ENCODE measurements at places on chromosomes 11 and 22.
A peak's percentile ranks its signal among the peaks of the same experiment; 100 is the strongest.

DNA sequence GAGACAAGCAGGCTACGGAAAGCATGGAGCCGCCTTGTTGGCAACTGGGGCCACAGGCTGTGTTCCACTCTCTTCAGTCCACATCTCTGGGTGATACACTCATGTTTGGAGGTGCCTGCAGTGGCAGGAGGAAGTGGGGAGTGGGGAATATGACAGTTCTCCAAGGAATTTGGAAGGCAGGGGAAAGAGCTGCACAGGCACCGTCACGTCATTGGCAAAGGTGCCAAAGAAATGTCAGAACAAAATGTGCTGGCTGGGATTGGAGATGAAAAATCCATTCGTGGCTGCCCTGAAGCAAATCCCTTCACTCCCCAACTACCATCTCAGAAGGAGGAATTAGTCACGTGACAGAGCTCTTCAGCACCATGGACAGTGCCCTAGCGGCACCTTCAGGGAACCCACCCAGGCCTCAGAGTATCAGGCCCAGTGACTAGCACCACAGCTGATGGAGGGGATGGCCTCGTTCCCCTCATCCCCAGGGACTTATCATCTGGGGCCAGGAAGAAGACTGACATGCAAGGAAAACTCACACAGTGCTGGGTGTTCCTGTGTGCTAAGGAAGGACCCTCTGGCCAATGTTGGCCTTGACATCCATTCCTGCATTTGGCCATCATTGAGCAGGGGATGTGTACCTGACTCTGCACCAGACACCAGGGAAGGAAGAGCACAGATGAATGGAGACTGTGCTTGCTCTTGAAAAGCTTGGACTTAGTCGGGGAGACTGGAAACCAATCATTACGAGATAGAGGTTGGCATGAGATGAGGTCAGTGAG lies 48.5 kb upstream of the PRDM11 start:
- DNase-seq, result peak; percentile 83

DNA sequence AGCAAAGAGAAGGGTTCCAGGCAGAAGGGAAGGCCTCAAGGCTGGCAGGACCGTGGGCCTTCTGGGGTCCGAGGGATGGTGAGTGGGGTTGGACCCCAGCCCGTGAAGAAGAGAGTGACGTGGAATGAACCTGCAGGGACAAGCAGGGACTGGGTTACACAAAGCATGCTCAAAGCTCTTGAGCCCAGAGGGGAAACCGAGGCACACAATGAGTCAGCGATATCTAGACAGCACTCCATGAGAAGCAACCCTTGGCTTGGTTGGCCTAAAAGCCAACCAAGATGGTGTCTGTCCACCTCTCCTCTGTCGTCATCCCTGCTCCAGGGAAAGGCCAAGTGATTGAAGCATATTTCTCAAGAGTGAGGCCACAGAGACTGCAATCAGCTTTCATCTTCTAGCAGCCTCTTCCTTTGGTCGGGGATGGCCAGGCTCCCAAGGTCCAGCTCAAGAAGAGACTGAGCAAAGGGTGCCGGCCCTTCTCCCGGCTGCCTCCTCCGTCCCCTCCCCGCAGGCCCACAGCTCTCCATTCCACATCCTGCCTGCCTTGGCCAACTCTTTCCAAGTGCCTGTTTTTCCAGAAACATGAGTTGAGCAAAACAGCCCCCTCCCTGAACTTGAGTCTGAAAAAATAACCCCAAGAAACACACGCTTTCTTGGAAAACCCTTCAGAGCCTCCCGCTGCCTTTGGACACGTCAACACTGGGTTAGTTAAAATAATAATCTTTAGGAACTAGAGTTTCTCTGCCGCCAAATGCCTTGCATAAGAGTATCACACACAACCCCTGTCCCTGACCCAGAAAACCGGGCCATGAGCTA lies 556.6 kb downstream of the MIAT start:
- DNase-seq, result no peak

GRCh38 chr11:64874308-64875240 lies 3.8 kb downstream of the EHD1 start:
- no peak for DNase-seq

DNA sequence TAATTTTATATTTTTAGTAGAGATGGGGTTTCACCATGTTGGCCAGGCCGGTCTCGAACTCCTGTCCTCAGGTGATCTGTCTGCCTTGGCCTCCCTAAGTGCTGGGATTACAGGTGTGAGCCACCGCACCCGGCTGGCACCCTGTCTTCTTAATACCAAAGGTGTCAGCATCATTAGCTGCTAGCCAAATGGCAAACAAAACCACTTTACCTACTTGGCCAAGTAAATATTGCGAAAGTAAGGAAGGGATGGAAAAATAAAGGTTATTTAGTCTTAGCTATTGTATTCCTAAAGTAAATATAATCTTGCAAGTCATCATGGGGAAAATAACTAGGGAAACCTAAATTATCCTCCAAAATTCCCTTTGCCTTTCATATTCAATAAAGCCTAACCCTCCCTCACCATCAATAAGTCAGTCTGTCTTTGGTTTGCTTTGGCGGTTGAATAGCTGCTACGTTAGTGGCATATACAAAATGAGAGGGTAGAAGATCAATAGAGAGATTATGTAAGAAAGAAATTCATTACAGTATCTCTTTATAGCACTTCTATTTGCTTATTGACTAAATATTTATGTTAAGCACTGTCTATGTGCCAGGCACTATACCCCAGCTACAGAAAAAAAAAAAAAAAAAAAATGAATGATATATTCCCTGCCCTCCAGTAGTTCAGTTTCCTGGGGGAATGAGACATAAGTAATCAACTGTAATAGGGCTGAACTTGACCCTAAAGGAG lies 40.2 kb upstream of the CFAP300 start:
- DNase-seq, result no peak

DNA sequence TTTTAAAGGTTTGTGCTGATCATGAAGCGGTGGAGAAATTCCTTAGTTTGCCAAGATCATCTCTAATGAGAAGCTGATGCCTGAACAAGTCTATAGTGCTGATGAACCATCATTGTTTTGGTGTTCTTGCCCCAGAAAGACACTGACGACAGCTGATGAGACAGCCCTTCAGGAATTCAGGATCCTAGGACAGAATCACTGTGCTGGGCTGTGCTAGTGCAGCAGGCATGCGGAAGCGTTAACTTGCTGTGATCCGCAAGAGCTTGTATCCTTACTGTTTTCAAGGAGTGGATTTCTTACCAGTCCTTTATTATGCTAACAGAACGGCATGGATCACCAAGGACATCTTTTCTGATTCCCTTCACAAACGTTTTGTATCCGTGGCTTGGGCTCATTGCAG lies 104.1 kb downstream of the TBC1D22A start:
- DNase-seq, result no peak

GRCh38 chr11:117189941-117190544 lies 9.1 kb upstream of the TAGLN start:
- no peak for DNase-seq

DNA sequence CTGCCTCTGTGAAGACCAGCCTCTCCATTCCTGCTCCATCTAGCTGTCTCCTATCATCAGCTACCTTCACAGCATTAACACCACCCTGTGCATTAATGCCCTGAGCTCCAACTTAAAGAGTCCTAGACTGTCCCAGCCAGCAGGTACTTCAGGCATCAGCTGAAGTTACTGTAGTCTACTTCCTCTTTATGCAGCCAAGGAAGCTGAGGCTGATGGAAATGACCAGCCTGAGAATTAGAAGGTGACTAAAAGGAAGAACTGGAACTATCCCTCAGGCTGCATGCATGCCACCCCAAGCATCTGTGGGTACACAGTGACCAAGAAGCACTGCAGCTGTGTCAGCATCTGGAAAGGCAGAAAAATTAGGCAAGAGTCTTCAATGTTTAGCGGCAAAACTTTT lies 28.2 kb downstream of the MS4A10 start:
- no peak for DNase-seq

GRCh38 chr11:47234669-47235100 lies 13.9 kb downstream of the ACP2 start:
- DNase-seq, result no peak

- no peak for DNase-seq
Observed at GRCh38 chr11:112113539-112114457, 27.1 kb downstream of the SDHD start.

DNA sequence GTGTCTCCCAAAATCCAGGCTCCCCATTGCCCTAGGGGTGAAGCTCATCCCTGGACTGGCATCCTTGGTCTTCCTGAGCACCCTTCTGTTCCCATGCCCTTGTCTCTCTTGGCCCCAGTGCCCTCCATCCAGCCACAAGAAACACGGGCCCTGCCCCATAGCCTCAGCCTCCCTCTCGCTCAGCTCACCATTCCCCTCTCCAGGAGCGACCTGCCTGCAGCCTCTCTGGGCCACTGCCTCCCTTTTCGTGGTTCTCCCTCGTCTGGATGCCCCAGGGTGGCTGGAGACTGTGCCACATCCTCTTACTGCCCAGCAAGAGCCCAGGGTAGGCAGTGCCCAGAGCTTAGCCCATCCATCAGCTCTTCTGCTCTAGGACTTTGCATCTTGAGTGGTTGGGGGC lies 532.1 kb downstream of the TBC1D22A start:
- DNase-seq, result no peak

DNA sequence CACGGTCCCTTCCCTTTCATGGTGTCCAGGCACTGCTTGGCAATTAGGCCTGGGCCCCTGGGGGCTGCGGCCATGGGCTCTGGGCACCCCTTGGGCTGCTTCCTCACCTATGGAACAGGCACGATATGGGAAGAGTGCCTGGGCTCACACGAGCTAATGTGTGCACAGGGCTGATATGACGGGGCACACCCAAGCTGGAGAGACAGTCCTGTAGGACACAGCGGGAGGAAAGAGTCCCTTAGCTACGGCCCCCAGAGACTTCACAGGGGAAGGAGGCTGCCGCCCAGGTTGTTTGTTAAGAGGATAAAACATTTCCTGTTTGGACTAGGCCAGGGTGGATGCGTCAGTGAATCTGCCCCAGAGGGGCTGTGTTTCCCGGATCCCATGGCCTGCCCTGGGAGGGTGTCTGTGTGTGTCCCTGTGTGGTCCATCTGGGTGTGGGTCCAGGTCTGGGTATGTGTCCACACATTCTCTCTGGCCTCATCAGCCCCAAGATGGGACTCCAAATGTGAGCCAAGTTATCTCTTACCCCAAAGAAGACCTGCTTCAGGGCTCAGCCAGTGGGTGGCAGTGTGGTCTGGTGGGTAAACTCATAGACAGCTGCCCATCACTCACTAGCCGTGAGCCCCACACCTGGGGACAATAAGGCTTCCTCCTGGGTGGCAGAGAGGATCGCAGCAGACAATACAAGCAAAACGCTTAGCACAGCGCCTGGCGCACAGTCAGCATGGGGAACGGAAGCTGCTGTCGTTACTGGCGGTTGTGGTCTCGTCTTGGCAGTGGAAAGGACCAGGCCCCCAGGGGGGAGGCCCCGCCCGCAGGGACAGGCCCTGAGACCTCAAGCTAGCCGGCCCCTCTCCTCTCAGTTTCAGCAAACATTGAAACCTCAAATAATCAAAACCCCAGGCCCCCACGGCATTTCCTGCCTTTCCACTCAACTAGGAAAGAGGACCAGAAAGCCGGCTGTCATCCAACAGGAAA lies 3.2 kb upstream of the EMID1 start:
- no peak for DNase-seq

GRCh38 chr11:64124147-64124546 lies 41.8 kb downstream of the MACROD1 start:
- no peak for DNase-seq

- DNase-seq, result no peak
Observed at GRCh38 chr11:810040-810567, 337 bp downstream of the RPLP2 start.

GRCh38 chr11:4146070-4146771 lies 51.6 kb downstream of the RRM1 start:
- DNase-seq, result no peak

All from progenitor cell of endocrine pancreas (in vitro differentiated cells).